ENCODE measurements at places on chromosomes 11 and 22.

DNA sequence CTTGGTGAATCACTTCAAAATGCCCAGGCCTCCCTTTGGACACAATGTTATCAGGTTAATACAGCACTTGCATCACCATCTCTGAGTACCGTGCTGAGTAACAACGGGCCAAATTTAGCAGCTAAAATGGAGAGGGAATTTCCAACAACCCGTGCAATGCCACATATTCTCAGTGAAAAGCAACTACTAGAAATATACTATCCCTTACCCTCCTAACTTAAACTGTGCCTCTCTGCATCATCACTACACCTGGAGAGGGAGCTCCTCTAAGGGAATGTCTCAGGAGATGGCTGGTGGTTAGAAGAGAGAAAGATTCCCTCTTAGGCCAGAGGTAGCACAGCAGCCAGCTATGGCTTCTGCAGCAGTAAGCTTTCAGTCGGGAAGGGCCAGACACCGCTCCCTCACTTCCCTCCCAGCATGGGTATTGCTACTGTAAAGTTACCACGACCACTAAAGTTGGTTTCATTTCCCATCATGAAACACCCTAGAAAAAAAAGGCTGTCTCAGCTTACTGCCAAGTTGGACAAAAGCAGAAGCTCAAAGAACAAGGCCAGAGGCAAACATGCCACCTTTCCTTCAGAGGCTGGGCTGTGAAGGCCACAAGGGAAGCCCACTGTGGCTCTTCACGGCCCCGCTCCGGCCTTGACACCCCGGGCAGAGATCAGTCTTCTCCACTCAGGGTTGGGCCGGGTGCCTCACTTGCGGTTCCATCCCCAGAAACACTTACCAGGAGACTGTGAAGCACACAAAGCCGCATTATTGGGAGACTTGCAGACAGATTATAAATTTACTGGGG is 3.9 kb downstream of the MAML2 start:
- peak; percentile 88 for DNase-seq

GRCh38 chr11:75149766-75150465 is 991 bp upstream of the SLCO2B1 start:
- DNase-seq = peak; percentile 37

GRCh38 chr22:40347300-40347699 is 1.0 kb downstream of the ADSL start:
- no peak for DNase-seq

GRCh38 chr11:69183613-69184012 is 27.9 kb downstream of the SMIM38 start:
- DNase-seq = no peak

DNA sequence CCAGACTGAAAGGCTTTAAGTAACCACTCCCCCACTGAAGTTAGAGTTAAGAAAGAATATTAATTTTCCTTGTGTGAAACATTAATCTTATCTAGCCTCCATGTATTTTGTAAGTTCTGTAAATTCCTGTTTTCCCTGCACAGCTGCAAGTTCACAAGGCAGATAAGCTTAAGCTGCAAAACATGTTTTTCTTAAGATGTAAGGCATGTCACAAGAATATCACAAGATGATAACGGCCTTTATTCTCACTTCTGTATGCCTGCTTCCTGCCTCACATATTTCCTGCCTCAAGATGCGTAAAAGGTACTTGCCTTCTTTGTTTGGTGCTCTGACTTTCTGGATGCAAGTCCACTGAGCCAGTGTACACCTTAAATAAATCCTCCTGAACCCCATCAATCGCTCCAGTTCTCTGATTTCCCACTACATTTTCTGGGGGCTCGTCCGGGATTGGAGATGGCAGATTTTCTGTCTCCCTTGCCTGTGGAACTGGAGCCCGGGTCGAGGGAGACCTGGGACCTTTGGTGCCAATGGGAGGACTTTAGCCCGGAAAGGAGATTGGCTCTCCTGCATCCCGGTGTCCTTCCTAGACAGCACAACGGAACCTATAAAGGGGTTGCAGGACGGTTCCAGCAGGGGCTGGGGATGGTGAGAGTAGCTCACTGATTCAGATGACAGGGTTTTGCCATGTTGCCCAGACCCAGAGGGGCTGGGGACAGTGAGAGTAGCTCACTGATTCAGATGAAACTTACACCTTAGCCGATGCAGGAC is 30.2 kb downstream of the PPARA start:
- no peak for DNase-seq

DNA sequence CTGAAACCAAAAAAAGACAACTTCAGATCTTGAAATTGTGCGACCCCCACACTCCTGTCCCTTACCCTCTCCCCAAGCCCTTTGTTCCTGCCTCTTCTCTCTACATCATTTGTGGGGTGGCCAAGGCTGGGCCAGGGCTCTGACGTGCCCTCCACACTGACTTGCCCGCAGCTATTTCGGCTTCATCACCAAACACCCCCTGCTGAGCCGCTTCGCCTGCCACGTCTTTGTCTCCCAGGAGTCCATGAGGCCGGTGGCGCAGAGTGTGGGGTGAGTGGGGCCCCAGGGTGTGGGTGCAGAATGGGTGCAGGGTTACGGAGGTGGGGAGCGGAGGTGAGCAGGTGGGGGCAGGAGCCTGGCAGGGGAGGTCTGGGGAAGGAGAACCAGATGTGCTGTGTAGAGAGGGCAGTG is 9.5 kb downstream of the MAPK8IP2 start:
- DNase-seq = no peak

- DNase-seq = no peak
Observed at GRCh38 chr22:49270595-49271368, 556.9 kb downstream of the BRD1 start.

DNA sequence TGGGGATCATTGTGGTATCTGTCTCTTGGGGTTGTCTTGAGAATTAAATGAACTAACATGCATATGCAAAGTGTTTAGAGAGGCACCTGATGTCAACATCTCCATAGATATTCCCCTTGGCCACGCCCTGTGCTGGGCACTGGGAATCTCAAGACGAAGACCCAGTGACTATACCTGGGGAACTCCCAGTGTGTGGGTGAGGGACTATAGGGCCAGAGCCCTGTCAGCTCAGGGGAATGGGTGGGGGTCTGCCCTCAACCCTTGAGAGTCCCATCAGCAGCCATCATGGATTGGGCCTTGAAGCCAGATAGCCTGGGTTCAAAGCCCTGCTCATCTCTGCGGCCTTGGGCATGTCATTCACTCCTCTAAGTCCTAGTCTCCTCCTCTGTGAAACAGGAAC is 21.6 kb upstream of the LMO1 start:
- DNase-seq = no peak

GRCh38 chr11:5247472-5248192 is 2.0 kb downstream of the HBG1 start:
- DNase-seq = no peak

- no peak for DNase-seq
Observed at GRCh38 chr11:72789493-72790131, 4.2 kb downstream of the STARD10 start.
